ENCODE measurements at places on chromosomes 4 and X.

GRCh38 chrX:136865270-136866158 is 15.0 kb downstream of the RBMX start:
- no peak for DNase-seq

GRCh38 chr4:121336706-121337105 is 44.1 kb downstream of the QRFPR start:
- no peak for DNase-seq

- no peak for DNase-seq
These were observed 1869.7 kb downstream of the PCDH7 start for GRCh38 chr4:32589853-32590252.

- no peak for DNase-seq
These were observed 13.8 kb downstream of the ATP10D start for GRCh38 chr4:47498899-47499298.

DNA sequence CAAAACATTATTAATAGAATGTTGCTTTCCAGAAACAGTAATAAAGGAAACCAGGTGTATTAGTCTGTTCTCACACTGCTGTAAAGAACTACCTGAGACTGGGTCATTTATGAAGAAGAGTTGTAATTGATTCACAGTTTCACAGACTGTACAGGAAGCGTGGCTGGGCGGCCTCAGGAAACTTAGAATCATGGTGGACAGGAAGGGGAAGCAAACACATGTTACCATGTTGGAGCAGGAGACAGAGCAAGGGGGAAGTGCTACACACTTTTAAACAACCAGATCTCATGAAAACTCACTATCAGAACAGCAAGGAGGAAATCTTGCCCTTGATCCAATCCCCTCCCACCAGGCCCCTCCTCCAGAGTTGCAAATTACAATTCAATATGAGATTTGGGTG is 815.8 kb downstream of the TRIML1 start:
- DNase-seq, result no peak

- no peak for DNase-seq
These were observed 600.7 kb downstream of the CCSER1 start for GRCh38 chr4:90727938-90728337.

All from BJ (cell line).